ENCODE measurements at places on chromosomes 12 and 14.
A peak's percentile ranks its signal among the peaks of the same experiment; 100 is the strongest.

- no peak for DNase-seq
Measured at GRCh38 chr12:95705143-95705542, 85.4 kb downstream of the NTN4 start.

- no peak for DNase-seq
Measured at GRCh38 chr14:52026901-52027300, 37.6 kb downstream of the RTRAF start.

GRCh38 chr12:6937481-6938352, 5.9 kb upstream of the RNU7-1 start:
- peak; percentile 94 for DNase-seq

- no peak for DNase-seq
Measured at GRCh38 chr14:100107236-100107635, 42.0 kb downstream of the EVL start.

DNA sequence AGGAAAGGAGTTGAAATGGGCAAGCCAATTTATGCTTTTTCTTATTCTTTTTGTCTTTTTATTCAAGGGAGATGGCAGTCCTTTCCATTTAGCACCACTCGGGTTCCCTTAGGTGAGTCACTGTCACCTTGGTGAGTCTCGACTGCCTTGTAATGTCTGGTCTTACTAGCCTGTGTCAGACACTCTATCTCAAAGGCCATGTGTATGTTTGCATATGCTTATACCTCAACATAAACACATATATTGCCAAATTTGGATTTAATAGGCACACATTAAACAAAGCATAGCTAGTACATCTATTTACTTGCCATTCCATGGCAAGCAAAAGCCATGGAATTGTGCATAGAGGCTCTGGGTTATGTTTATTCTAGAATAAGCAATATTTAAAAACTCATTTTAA, 624.9 kb upstream of the FOXG1 start:
- DNase-seq: no peak

DNA sequence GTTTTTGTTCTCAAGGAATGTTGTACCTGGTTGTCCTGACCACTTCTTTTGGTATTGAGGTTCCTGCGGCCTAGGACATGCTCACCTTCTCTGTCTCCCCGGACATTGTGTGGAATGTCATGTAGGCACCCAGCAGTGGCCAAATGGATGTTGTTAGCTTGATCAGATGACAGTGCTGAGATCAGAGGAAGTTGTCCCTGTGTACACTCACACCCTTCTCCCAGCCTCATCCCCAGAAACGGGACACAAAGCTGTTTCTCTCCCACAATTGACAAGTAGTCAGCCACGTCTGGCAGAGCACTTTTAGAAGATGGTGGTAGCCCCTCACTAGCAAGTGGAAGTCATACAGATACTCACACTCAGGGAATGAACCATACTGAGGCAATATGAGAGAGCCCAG, 3.0 kb downstream of the PLEKHH1 start:
- DNase-seq: no peak

- DNase-seq: no peak
Measured at GRCh38 chr12:2336409-2336829, 283.6 kb downstream of the CACNA1C start.

- DNase-seq: peak; percentile 81
Measured at GRCh38 chr14:60647081-60647836, 2.0 kb downstream of the SIX1 start.

GRCh38 chr12:124240493-124240892, 54.4 kb upstream of the RFLNA start:
- no peak for DNase-seq

- peak; percentile 80 for DNase-seq
Measured at GRCh38 chr12:104288635-104289274, 14.8 kb upstream of the EID3 start.

- no peak for DNase-seq
Measured at GRCh38 chr12:8897081-8897480, 17.2 kb upstream of the PHC1 start.

GRCh38 chr14:53304726-53305381, 151.7 kb upstream of the DDHD1 start:
- DNase-seq: no peak

All from DMS79 treated with DMSO at 0.1 percent for 48 hours (cell line).